ENCODE measurements at places on chromosomes 1 and 21.

DNA sequence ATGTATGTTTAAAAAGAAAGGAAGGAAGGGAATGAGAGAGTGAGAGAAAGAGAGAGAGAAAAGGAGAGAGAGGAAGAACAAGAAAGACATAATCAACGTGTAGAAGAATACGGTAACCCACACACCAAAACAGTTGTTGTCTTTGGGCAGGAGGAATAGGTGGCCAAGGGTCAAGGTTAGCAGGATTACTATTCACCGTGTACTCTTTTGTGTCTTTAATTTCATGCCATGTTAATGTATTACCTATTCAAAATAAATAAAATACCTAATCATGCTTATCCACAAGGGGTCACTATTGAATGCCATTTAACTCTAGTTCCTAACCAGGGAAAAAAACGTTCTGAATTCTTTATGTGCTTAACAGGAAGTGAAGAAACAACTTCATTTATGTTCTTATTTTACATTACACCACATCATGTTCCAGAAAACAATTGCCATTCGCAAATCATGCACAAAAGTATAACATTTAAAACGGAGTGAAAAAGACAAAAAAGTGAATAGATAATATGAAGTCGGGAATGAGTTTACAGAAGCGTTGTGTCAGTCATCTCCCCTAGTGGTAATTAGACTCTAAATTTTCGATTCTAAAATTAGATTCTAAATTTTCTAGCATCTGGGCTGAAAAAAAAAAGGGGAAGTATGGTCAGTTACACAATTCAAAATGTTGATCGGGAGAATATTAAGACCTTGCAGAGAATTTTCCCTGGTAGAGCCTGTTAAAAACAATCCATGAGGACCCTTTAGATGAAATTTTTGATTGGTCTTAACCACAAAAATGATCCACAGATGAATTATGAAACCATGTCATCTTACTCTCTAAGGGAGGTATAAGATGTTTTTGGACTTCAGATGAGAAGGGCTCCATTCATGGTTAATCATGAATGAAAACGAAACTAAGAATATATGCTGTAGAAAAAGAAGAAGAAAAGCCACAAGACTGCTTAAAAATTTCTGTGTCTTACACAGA is 700 bp upstream of the KMO start:
- no peak for DNase-seq

GRCh38 chr1:56099766-56100265 is 479.5 kb downstream of the PLPP3 start:
- DNase-seq = no peak

- no peak for DNase-seq
Measured at GRCh38 chr21:13937236-13937635, 273.5 kb downstream of the LIPI start.

- no peak for DNase-seq
Measured at GRCh38 chr1:215895276-215895675, 328.2 kb downstream of the KCTD3 start.

DNA sequence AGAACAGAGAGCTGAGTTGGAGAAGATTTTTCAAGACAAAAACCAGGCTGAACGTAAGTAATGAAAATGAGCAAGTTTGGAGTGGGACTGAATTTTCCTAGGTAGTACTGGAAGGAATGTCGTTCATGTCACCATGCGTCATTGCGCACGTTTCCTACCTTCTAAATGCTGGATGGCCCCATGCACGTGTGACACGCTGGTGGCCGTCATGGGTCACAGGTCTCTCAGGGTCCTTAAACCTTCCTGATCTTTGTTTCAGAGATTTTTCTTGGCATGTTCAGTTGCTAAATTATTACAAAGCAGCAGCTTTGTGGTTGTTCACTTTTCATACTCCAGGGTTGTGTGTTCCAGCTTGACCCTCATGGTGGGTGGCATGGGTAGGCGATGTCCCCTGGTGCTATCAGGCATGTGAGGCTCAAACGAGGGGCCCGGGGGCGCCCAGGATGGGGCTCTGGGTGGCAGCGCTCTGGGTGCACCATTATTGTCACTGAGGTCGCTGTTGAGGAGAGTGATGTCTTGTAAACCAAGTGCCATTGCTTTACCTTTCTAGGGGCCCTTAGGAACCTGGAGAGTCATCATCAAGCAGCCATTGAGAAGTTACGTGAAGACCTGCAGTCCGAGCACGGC is 25.3 kb downstream of the PCNT start:
- DNase-seq = no peak

DNA sequence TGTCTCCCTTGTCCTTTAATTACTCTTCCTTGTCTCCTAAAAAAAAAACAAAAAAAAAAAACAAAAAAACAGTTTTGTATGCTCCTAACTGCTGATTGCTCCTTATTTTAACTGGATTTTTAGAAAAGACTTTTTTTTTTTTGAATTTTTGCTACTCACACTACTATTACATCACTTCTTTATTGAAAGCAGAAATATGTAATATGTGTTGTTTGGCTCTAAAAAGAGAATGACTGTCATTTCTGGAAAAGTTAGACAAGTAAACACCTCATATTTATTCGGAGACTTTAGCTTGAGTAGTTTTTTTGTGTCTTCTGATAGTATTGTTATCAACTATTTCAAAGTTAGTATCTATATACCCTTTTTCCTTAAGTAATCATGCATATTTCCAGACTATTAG is 855.0 kb downstream of the USP25 start:
- DNase-seq = no peak

GRCh38 chr1:29513357-29513756 is 277.0 kb downstream of the PTPRU start:
- no peak for DNase-seq
